NCI-H1417 treated with DMSO at 0.1 percent for 48 hours (cell line): ENCODE measurements at places on chromosomes 1 and 21.

DNA sequence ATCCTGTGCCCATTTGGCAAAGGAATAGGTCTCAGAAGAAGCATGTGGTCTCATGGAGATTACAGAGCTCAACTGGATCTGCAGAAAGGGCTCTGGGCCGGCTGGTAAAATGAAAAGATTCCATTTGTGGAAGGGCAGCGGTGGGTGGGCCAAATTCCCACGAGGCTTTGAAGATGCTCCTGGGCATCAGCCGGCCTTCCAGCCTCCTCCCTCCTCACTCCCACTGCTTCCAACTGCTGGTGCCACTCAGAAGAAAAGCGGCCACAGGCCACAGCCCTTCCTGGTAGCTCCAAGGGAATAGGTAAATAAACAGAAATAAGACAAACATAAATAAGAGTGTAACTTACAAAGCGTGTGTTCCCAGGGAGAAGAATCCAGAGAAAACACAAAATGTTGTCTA is 136.3 kb upstream of the SLC44A3 start:
- DNase-seq, result no peak

- no peak for DNase-seq
Observed at GRCh38 chr21:38898422-38899096, 92.8 kb downstream of the ETS2 start.

- no peak for DNase-seq
Observed at GRCh38 chr1:22892789-22893188, 79.9 kb downstream of the LACTBL1 start.

DNA sequence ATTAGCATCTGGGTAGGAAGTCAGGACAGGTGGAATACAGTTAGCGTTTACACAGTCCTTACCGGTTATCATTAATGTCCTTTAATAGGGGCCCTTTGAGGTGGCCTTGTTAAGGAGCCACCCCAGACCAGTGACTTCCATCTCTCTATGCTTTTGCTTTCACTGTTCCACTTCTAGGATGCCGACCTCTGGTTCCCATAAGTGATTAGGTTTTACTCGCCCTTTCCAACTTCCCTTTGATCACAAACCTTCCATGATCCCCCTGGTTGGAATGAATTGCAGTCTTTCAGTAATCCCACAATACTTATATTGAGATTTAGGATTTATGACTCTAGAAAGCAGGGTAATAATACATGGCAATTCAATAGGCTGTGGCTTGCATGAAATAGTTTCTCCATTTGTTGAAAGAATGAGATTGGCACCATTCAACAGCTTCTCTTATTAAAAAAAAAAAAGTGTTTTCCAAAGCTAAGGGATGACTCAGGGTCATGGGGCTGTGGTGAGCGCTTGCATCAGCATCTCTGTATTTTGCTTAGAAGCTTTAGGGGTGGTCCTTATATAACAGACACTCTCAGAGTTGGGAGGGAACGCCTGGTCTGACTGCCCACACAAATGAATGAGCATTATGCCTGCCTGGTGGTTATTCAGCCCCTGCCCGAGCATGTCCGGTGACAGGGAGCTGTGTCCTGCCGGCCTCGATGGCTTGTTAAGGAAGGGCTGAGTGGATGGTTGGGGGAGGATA is 110.5 kb downstream of the CNIH3 start:
- DNase-seq, result no peak

DNA sequence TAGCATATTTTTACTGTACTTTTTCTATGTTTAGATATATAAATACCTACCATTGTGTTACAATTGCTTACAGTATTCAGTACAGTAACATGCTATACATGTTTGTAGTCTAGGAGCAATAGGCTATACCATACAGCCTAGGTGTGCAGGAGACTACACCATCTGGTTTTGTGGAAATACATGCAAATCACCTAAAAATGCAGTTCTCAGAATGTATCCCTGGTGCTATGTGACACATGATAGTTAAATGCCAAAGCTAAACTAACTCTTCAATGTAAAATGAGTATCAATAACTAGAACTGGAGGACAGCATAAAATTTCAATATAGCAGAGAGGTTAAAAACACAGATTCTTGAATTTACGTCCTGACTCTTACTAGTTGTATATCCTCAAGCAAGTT is 14.8 kb downstream of the NUCKS1 start:
- DNase-seq, result no peak

DNA sequence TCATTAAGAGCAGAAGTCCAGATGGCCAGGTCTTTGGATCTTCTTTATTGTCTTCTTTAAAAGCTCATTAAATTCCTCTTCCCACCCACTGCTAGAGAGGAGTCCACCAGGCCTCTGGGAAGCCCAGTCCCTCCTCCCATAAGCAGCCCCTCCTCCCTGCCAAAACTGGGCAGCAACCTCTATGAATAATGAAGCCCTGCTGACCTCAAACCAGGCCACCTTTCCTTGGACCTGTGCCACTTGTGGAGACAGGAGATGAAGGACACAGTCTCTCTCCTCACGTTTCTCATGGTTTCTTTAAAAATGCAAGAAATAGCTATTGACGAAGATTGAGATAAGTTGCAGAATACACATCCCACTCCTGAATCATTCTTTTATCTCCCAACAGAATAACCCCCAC is 112.8 kb downstream of the EDEM3 start:
- DNase-seq, result no peak

DNA sequence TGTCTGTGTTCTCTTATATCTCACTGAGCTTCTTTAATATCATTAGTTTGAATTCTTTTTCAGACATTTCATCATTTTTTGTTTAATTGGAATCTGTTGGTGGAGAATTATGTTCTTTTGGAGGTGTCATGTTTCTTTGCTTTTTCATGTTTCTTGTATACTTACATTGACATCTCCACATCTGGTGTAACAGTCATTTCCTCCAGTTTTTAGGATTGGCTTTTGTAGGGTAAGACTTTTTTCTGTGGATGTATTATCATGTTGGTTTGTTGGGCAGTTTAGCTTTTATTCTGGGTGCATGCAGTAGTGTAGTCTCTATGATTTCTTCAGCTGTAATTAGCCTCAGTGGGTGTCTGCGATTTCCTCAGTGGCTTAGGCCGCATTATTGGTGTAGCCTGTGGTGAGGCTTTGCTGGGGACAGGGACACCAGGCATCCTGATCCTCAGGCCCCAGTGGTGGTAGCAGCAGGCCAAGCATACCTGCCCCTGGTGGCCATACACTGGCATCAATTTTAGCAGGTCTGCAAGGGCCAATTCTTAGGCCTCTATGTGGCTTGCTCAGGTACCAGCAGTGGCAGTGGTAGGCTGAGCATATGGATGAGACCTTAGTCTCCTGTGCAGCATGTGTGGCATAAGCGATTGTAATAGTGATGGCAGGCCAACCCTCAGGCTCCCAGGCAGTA is 77.6 kb upstream of the SAMD13 start:
- no peak for DNase-seq

DNA sequence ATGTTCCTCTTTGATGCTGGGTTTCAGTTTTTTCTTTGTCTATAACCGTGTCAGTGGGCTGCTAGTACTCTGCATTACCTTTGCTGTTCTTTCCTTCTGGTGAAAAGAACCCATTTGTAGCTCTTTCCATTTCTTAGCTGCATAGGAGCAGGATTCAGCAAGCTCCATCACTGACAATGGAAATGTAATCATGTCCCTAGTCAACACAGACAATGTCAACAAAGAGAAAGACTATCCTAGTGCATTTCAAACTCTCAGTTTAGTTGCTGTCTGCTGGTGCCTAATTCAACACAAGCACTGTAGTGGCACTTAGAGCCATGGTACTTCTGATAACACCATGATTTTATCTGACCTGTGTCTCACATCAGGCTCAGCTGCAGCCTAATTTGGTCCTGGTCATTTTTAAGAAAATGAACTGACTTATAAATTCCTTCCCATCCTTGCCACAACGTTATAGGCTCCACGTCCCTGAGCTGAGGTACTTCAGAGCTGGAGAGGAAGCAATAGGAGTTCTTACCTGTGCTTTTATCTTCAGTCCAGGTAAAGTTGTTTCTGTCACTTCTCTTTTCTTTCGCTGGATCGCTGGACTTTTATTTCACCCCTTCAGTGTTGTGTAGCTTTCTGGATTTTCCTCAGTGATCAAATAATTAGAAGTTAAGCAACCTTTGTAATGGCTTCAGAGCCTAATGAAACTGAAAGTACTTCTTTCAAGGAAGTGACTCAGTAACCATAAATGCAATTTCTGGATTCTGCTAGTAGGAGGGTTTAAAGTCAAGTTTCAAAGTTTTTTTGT is at the start of gene GBP3:
TSS of gene GBP3 (minus strand) at position 700 of the 793 bp plus-strand sequence. CDS start 2,145 bp downstream, outside the sequence.
- no peak for DNase-seq

GRCh38 chr1:241770115-241770514 is 77.9 kb upstream of the EXO1 start:
- no peak for DNase-seq

GRCh38 chr21:45322231-45322959 is 34.7 kb upstream of the POFUT2 start:
- DNase-seq, result no peak

- DNase-seq, result no peak
Observed at GRCh38 chr1:171803045-171803444, 21.6 kb downstream of the METTL13 start.

- DNase-seq, result no peak
Observed at GRCh38 chr1:75615613-75616435, 4.9 kb upstream of the SLC44A5 start.

GRCh38 chr1:24764439-24764838 is 19.2 kb downstream of the CLIC4 start:
- DNase-seq, result no peak

DNA sequence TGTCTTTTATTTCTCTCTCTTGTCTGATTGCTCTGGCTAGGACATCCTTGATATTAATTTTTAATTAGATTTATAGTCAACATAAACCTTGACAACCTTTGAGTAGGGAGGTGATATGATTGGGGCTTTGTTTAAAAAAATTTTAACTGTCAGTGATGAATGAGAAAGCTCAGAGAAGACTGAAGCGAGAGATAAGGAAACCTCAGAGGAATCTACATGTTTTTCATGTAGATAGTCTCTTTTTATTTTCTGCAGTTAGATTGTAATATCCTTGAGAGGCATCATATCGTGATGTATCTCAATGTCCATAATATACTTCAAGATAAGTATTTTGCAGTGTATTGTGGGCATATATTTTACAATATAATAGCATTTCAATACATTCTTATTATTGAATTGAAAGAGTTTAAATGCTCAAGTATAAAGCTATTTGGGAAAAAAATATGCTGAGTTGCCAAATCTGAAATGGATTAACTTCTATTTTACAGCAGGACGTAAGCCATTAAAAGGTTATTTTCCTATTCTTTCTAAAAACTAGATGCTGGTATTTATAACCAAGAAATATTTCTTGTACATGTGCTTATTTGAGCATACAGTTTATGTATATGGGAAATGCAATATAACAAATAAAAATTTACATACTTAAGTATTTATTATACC is 802.4 kb upstream of the ADGRL4 start:
- no peak for DNase-seq

GRCh38 chr1:2049718-2050431 is at the start of gene PRKCZ:
Gene PRKCZ (plus strand): TSS chr1:2050411. CDS start chr1:2050631, 220 bp downstream.
- DNase-seq, result no peak

GRCh38 chr1:205569411-205570172 is 62.2 kb downstream of the ELK4 start:
- DNase-seq, result no peak

DNA sequence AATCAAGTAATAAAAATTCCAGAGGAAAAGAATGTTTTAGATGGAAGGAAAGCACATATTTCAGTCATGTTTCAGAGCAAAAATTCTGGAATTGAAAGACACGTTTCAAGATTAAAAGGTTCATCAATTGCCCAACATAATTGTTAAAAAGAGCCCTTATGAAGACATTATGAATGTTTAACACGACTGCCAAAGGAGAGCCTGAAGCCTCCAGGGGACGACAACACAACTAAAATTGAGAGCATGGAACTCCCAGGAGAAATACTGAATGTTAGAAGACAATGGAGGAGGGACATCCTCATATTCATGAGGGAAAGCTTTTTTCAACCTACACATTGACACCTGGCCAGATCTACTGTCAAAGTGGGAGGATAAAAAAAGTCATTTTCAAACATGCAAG is 16.0 kb downstream of the OR2T11 start:
- DNase-seq, result no peak

DNA sequence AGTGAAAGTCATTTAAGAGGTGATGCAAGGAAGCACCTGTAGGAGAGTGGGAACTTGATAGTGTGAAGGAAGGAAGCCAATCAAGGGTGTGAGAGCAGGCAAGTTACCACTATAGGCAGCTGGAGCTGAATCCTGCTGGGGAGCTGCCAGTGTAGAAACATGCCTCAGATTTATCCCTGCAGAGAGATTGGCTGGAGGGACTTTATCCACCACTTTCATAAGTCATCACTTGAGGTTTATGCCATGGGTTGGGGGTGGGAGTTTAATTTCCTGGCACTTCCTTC is 443.6 kb downstream of the PLPP3 start:
- DNase-seq, result no peak

DNA sequence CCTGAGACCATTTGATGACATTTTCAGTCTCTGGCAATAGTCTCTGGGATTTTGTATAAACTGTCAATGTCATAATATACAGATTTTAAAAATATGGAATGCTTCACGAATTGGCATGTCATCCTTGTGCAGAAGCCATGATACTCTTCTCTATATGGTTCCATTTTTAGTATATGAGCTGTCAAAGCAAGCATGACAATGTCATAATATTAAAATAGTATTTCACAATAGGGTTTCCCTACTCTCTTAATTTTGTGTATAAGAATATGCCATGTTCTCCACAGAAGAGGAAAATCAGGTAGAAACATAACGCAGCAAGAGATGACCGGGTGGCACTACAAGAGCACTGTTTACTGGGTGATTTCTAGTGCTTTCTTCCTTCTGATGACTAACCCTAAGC is 8.3 kb upstream of the DIPK1A start:
- no peak for DNase-seq

DNA sequence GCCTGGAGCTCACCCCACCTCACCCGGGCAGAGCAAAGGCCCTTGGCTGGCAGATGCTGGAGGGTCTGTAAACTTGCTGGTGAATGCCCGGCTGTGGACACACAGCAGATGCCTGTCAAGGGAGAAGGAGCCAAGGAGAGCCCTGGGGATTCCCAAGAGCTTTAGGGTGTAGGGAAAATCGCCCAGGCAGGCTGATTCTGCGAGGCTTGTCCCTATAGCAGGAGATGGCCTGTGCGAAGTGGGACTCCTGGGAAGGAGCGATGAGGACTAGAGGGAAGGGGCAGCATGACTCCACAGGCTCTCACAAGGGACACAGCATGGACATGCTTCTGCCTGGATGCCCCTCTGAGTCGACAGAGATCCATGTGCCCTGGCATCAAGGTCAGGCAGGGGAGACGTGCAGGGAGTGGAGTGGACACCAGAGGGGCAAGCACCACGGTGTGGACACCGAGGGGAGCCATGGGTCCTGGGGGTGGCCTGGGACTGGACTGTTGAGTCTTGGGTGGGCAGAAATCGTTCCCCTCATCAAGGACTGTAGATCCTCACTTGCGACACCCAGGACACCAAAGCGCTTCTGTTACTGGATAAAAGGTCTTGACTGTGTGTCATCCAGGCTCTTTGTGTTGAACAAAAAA is 71.4 kb upstream of the ABCG1 start:
- DNase-seq, result no peak

- no peak for DNase-seq
Observed at GRCh38 chr1:170630977-170631376, 33.0 kb upstream of the PRRX1 start.
